ENCODE measurements at places on chromosomes 4 and X. TPM values are rescaled to one million over a fixed set of nuclear protein-coding genes. Genes with fewer than 3 reads are reported as not detected.

GRCh38 chrX:109732017-109732801 is 848 bp downstream of the ACSL4 start:
- no peak for DNase-seq

DNA sequence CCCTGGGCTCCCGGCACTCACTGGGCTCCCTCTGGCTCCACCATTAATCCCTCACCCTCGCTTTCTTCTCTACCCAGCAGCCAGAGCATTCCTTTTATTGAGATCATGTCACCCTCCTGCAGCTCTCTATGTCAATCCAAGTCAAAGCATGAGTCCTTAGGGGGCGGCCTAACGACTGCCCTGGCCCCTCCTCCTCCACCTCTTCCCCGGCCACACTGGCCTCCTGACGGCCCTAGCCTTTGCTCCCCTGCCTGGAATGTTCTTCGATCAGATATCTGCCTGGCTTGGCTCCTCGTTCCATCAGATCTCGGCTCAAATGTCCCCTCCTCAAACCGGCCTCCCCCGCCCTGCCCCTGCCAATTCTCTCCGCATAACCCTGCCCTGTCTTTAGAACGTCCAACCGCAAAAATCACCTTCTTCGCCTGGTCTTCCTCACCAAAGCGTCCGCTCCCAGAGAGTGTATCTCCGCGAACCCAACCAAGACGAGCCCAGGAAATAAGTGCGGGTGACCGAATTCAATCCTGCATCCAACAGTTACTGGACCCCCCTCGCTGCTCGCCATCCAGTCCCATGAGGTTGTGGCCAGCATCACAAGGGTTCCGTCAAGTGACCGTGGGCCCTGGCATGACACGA is 722 bp upstream of the PNCK start:
- no peak for DNase-seq

GRCh38 chr4:80058740-80059139 is 14.3 kb downstream of the ANTXR2 start:
- no peak for DNase-seq

TMSB15B gene
- 21.1 TPM for polyA plus RNA-seq

GSX2 gene
- not detected for polyA plus RNA-seq

PALLD gene
- polyA plus RNA-seq = 183 TPM

- DNase-seq = no peak
These were observed 529 bp downstream of the DHRSX start for GRCh38 chrX:2500091-2500802.

TSPAN7 gene
- polyA plus RNA-seq = 46.6 TPM

PASD1 gene
- not detected for polyA plus RNA-seq

Measured in renal pelvis (tissue), 12 donors.